ENCODE measurements at places on chromosomes 12 and 14. TPM values are rescaled to one million over a fixed set of nuclear protein-coding genes. Genes with fewer than 3 reads are reported as not detected.

The FUT8 gene
- 30.5 TPM for total RNA-seq

The MEG3 gene
- 5.3 TPM for total RNA-seq

The SERPINA9 gene
- total RNA-seq: not detected

The MANSC4 gene
- total RNA-seq: 0.25 TPM

The PRPH gene
- total RNA-seq: not detected

The RNFT2 gene
- 2.6 TPM for total RNA-seq

The TMEM106C gene
- 151 TPM for total RNA-seq

The ERG28 gene
- 31.3 TPM for total RNA-seq

The CLEC1B gene
- total RNA-seq: not detected

The HCAR2 gene
- total RNA-seq: 2.2 TPM

The CIROP gene
- total RNA-seq: not detected
